ENCODE measurements at places on chromosomes 7 and 10.

GRCh38 chr7:1729773-1730172 lies 59.7 kb downstream of the ELFN1 start:
- no peak for DNase-seq

DNA sequence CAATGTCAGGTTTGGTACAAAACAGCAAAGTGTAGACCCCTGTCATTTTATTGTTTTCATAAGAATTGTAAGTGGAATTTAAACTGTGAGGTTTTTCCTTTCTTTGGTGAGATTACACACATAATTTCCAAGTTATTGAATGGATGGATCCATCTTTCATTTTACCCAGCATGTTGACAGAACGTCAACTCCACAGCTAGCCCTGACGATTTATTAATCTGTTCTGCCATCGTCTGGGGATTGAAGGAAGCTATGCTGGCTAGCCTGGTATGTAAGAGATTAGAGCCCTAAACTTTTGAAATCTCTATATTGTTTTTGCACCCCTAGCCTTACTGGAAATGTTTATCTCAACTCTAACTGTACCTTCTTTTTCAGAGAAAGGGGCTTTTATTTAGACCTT lies 8.6 kb downstream of the WNT16 start:
- peak; percentile 9 for DNase-seq

DNA sequence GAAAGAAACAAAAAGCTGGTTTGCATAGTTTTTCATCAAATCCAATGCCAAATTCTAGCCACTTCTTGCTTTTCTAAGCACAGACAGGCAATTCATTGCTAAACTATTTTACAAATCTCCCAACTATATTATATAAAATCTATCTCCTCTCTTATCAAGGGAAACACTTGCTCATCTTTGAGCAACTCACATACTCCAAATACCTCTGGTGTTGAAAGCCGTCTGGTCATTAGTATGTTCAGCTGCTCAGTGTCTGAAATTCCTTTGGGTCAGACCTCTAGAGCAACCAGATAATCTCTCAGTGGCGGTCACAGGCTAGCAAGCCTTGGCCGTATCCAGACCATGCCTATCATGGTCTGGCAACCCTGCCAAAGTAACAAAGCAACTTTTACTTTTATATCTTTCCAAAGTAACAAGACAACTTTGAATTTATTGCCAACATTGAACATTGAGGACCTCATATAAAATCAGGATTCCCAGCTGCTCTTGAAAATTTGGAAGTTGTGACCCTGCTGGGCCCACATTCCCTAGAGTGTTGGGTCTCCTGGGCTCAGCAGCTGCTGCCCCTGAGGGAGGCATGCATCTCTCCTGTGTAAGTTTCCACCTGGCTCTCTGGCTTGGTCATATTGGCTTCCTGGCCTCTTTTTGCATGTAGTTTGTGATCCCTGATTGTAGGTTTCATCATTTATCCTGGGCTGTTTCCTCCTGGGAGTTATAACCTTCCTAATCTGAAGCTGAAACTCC lies 56.8 kb upstream of the LANCL2 start:
- DNase-seq, result no peak

DNA sequence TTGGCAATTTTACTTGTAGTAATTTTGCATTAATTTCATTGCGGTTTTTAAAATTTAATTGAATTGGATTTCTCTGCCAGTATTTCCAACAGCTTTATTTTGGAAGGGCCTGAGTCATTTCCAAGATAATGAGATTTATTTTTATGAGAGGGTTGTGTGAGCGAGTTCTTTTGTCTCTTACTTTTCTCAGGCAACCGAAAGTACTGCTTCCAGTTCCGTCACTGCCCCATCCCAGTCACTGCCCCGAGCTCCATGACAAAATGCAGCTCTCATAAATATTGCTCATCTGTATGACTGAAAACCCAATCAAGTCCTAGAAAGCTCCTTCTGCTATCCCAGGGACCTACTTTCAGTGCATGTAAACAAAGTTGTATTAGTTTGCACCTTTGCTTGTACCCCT lies 468.4 kb upstream of the SEMA3D start:
- no peak for DNase-seq

DNA sequence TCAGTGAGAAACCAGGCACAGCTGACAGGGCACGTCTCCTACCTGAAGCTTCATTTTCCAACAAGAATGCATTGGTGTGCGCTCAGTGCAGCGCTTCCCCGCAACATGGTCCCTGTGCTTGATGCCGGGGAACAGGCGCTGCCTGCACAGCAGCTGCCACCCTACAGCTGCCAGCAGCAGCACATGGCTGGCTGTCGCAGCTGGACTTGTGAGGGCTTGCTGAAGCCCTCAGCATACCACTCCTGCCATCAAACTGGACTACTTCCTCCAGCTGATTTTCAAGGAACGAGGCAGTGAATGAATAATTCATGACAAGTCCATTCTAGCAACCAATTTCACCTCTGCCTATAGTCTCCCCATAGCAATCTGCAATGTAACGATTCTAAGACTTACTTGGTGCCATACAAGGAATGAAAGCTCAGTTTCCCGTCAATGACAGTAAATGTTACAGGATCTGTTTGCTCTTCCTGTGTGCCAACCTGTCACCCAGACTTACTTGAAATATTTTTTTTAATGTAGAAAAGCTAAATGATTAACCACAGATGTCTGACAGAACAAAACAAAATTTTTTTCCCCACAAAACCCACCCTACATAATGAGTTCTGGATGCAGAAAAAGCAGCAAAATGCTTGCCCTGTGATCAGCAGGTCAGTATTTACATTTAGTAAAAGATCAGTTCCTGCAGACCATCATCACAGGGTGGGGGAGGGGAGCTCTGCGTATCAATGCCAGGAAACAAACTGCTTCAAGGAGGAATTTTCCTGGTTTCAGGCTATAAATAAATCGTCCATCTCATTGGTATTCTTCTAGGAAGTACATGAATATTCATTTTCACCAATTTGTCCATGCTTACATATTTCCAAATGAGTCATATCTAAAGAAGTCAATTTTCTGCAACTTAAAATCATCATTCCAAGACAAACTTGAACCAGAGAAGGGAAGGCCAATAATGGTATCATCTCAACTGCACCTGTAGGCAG lies 140.6 kb downstream of the ALOX5 start:
- DNase-seq, result no peak

DNA sequence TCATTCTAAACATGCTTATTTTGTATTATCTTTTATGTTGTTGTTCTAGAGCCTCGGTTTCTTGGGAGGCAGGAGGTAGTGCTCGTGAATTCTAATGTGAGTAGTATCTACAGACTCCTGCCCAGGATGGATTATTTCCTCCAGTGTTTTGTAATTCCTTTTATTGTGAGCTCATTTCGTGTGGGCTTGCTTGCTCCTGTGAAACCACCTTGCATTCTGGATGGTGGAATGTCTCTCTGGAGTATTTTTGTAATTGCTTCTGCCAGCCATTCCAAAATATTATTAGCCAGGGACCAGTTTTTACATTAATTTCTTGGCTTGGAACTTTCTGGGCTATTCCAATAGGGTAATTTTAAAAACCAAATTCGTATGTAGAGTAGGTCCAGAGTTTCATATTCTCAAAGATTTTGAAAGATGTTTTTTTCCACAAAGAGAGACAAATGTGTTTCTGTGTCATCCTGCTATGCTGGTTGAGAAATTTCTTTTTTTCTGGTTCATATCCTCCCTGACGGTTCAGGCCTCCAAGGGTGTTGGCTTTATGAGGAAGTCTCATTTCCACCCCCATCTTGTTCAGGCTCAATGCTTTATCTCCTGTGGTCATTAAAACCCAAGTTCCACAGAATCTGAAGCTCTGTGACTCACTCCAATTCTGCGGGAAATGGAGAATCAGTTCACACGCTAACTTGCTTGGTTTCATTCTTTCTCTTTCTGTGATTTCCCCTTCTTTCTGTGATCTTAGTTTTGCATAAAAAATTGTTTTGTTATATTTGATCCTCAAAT lies 41.7 kb upstream of the CALD1 start:
- no peak for DNase-seq

DNA sequence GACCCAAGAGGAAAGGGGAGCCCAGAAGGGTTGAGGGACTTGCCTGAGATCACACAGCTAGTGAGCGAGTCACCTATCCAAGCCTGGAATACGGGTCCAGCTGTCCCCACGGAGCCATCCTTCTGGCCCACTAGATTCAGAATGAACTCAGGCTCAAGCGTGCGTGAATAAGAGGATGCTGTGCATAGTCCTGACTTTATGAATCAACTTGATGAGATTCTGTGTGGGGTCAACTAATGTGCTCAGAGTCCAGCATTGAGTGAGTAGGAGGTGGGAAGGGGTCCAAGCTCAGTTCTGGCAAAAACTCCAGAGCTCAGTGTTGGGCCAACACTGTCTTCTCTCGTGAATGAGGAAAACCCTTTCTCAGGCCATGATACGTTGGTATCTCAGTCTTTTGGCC lies 41.4 kb downstream of the CAMK1D start:
- DNase-seq, result no peak

DNA sequence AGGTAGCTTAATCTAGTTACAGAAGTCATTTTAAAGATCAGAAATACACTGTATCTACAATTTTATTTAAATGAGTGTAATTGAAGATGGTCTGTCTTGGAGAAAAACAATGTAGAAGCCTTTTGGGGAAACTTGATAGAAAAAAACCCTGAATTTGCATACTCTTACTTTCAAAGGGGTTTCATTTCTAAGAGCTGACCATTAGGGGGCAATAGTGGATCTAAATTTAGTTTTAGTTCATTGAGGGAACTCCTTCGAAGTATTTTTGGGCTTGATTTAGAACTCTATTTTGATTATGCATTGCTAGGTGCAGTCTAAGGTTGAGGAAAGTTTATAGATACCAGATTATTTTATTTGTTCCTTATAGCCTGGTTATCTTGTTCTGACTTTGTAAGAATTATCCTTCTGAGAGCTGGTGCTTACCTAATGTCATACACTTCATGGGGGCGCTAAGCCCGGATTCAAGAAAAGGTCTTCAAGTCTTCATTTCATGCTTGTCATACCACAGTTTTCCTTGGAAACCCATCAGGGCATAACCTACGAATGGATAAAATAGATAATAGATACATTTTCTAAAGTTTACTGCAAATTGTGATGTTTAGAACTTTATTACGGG lies 69.1 kb upstream of the MXI1 start:
- peak; percentile 83 for DNase-seq

GRCh38 chr7:132429181-132429580 lies 147.1 kb downstream of the PLXNA4 start:
- DNase-seq, result no peak

- no peak for DNase-seq
These were observed 179.1 kb downstream of the TCF7L2 start for GRCh38 chr10:113129117-113129516.

GRCh38 chr10:17171141-17171641 lies 30.3 kb downstream of the TRDMT1 start:
- DNase-seq, result no peak

GRCh38 chr10:114801411-114801813 lies 20.2 kb upstream of the FHIP2A start:
- DNase-seq, result no peak

GRCh38 chr10:113905756-113906155 lies 51.3 kb downstream of the NHLRC2 start:
- no peak for DNase-seq

- DNase-seq, result no peak
These were observed 265.4 kb upstream of the SLC26A5 start for GRCh38 chr7:103711413-103711812.

GRCh38 chr7:117249696-117250095 lies 73.2 kb downstream of the WNT2 start:
- DNase-seq, result no peak

- DNase-seq, result no peak
These were observed 80.9 kb upstream of the VWC2 start for GRCh38 chr7:49692516-49692915.

DNA sequence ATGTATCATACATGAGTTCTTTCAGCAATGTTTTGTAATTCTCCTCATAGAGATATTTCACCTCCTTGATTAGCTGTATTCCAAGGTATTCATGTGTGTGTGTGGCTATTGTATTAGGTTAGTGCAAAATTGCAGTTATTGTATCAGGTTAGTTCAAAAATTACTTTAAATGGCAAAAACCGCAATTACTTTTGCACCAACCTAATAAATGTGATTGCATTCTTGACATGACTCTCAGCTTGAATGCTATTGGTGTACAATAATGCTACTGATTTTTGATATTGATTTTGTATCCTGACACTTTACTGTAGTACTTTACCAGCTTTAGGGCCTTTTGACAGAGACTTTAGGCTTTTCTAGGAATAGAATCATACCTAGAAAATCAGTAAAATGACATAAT lies 297.4 kb downstream of the ZWINT start:
- no peak for DNase-seq

DNA sequence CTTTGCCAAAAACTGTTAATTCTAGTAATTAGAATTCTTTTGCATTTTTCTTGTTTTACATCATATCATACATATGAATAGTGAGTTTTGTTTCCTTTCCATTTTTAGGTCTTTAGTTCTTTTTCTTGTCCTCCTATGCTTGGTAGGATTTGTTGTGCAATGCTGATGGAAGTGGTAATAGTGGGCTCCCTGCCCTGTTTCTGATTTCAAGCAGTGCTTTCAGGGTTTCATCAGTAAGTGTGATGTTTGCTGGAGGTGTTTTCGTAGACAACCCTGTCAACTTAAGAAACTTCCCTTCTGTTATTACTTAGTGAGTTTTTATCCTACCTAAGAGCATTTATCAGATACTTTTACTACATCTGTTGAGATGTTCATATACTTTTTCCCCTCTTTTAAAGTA lies 50.5 kb downstream of the CSGALNACT2 start:
- no peak for DNase-seq

GRCh38 chr10:47403446-47404318 lies 19.6 kb upstream of the ZNF488 start:
- DNase-seq, result peak; percentile 15

DNA sequence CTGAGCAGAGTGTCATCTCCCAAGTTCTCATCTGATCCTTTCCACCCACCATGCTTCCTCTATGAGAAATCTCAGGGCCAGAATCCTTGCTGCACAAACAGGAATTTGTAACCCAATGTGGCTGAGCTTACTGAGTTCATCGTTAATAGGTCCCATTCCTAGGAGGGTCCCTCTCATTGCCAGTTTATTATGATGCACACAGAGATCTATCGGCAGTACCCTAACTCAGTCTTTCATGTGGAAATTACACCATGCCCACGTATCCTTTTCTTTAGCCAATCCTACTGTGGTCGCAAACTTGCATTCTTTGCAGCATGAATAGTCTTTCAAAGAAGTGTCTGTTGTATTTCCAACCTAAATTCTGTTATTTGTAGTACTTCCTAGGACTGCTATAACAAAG lies 12.1 kb downstream of the TMEM236 start:
- DNase-seq, result no peak

- DNase-seq, result no peak
These were observed 115.3 kb downstream of the HIBADH start for GRCh38 chr7:27547401-27547800.

DNA sequence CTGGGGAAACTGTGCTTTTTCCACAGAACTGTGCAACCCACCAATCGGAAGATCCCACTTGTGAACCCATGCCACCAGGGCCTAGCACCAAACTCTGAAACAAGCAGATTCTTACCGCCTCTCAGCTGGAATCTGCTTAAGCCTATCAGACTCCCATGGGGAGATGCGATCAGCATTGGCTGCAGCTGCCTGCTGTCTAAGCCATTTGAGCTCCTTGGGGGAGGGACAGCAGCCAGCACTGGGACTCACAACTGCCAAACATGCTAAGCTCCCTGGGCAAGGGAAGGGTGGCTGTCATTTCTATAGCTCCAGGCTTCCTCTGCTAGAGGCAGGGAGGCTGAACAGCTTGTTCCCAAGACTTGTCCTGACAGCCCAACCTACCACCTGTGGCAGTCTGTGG lies 283.8 kb downstream of the CDK14 start:
- no peak for DNase-seq

GRCh38 chr10:126102636-126103035 lies 206.3 kb downstream of the FANK1 start:
- DNase-seq, result no peak

- DNase-seq, result no peak
These were observed 33.1 kb upstream of the EGFR start for GRCh38 chr7:54985426-54986330.

Measured in erythroblast (primary cell).